SW480 (cell line): ENCODE measurements at places on chromosomes 16 and 17.

- peak; percentile 95 for DNase-seq
Observed at GRCh38 chr16:85395207-85395912, 217.8 kb upstream of the GSE1 start.

GRCh38 chr17:49227436-49228261, 2.9 kb downstream of the PHOSPHO1 start:
- DNase-seq: peak; percentile 69

DNA sequence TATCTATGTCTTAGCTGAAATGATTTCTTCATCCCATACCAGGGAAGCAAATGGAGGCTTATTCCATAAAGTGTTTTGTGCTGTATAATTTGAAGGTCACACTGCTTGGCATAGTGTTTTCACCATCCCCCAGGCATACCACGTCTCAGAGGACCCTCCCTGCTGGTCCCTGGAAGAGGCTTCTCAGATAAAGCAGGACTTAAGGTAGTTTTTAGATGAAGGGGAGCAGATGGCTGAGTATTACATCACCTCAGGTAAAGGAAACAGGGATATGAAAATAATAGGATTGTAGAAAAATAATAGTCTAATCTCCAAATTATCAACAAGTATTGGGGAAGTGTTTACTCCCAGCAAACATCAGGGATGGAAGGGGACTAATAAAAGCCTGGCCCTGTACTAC, 7.3 kb upstream of the SMG1 start:
- DNase-seq: no peak

GRCh38 chr17:50925296-50925891, 59.2 kb upstream of the TOB1 start:
- no peak for DNase-seq

DNA sequence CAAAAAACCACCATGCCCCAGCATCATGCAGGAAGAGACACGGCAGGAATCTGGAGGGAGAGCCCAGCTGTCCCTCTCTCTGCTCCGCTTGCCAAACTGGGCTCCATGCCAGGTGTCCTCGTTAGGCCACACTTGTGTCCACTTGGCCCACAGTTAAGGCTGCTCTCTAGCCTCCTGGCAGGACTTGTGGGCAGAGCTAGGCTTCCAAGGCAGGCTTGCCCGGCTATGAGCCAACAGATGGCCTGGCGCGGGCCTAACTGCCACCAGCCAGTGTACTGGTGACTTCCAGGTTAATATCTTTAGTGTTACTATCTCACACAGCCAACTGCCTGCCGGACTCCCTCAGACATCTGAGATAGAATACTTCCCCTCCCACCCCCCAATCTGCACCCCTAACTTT, 10.6 kb downstream of the ATP6V0D1 start:
- no peak for DNase-seq

- no peak for DNase-seq
Observed at GRCh38 chr16:88084881-88085280, 133.6 kb downstream of the BANP start.

GRCh38 chr17:35519439-35519838, 18.0 kb downstream of the SLFN12L start:
- peak; percentile 70 for DNase-seq

DNA sequence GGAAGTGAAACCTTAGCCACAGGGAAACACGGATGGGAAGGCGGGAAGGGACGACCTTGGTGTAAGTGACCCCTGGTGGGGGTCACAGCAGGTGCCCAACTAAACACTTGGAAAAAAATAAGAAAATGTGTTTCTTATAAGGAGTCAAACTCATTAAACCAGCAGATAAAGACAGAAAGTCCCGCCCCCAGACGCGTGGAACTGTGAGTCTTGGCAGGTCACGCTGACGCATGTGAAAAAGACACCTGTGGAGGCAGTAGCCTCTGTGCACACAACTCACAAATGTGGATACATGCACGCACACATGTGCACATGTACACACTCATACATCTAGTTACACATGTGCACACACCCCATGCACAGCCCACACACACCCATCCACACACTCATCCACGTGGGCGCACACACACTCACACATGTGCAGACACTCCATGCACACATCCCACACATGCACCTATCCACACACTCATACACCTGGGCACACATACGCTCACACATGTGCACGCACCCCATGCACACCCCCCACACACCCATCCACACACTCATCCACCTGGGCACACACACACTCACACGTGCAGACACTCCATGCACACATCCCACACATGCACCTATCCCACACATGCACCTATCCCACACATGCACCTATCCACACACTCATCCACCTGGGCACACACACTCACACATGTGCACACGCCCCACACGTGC, 432.4 kb downstream of the SOX9 start:
- no peak for DNase-seq

DNA sequence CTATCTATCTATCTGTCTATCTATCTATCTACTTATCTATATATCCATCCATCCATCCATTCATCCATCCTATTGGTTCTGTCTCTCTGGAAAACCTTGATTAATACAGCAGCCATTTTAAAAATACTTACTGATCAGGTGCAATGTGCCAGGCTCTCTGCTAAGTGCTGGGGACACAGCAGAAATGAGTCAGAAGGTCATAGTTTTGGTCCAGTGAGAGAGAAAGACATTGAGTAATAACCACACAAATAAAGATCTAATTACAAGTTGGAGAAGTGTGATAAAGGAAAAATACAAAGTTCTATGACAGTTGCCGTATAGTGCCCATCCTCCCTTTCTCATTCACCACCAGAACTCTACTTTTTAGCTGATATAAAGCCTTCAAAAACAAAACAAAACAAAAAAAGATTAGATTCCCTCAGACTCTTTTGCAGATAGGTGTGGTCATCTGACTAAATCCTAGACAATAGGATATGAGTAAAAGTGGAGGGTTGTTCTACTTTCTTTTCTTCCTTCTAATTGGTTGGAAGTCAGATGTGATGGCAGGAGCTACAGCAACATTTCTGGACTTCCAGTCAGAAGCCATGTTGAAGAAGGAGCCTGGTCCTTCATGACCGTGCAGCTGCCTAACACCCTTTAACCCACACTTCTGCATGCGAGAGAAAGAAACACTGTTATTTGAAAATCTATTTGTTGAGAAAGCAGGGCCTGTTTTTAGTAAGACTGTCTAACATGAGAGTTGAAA, 72.0 kb upstream of the TOX3 start:
- no peak for DNase-seq

GRCh38 chr16:31386157-31386984, 6.8 kb upstream of the ITGAD start:
- peak; percentile 80 for DNase-seq

GRCh38 chr16:69709456-69710084, 16.8 kb downstream of the NQO1 start:
- peak; percentile 69 for DNase-seq
